GM04504 (cell line): ENCODE measurements at places on chromosomes 1 and 21.

- DNase-seq: no peak
These were observed 3.6 kb downstream of the FAM89A start for GRCh38 chr1:231036416-231036815.

GRCh38 chr1:11752359-11753088 is 9.5 kb upstream of the C1orf167 start:
- no peak for DNase-seq

DNA sequence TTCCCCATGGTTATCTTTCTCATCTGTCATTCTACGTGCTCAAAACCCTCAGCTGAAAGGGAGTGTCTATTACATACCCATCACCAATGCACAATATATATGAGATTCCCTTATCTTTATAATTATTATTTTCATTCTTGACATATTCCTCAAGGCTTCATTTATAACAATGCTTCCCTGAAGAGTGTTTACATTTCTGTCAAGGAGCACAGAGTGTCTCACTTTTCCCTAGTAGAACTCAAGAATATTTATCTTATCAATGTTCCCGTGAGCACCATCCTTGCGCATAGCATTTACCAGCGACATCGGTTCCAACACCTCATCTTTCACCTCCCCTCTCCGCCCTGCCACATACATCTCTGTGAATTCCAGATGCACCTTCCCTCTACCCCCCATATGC is 250.6 kb downstream of the PLA2G4A start:
- no peak for DNase-seq

DNA sequence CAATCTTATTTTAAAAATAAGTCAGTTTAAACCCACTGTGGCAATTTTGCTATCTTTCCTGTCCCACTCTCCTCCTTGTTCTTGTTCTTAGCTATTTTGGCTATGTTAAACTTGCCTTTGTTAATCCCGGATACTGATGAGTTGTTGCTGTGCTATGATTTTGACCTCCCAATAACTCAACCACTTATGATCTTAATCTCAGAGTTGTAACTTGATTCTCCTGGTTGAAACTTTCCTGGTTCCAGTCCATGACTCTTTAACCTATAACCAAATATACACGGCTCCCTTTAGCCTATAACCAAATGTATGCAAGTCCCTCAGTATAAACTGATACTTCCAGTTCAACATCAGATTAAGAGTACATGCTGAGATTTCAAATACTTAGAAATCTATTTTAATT is 15.6 kb upstream of the ACADM start:
- DNase-seq: no peak

- no peak for DNase-seq
These were observed 22.7 kb downstream of the GLMN start for GRCh38 chr1:92276082-92276481.

DNA sequence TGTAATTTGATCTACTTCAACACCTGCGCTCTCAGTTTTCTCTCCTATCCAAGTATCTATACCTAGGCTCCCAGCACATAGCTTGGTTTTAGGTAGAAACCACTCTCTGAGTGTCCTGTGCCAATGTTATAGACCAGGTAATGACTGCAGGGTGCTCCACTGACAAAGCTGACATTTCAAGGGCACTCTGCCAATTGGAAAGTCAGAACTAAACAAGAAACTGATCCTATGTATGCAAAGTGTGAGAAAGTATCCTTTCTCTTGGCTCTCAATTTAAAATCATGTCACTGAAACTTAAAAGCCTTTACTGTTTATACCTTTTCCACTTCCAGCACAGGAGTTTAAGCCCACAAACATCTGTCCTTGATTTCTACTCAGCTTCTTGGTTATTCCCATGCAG is 45.0 kb upstream of the AIM2 start:
- no peak for DNase-seq

DNA sequence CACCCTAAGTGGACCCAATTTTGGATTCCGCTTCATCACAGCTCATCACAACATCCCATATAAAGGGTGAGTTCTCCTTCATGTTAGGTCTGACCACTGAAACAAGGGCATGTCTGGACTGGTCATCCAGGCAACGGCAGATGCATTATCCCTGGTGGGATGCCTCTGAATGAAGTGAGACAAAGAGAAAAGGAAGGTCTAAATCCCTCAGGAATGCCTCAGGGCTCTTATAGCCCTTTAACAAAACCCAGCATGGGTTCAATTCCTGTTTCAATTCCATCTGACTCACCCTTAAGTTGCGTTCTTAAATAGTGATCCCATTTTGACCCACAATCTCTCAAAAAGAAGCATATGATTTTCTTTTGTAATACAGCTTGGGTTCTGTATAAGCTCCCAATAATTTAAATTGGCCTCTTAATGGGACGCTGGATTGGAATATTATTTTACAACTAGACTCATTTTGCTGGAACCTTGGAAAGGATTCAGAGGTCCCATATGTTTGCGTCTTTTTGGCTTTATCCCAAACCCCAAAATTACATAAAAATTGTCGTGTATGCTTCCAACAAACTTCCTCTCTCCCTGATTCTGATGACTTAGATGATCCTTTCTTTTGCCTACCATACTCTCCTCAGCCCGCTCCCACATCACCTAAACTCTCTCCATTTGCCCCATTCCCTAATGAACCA is 287.4 kb upstream of the ZP4 start:
- DNase-seq: no peak

GRCh38 chr1:116152577-116152943 is 41.4 kb downstream of the MAB21L3 start:
- no peak for DNase-seq

GRCh38 chr1:40363721-40364120 is 9.8 kb upstream of the SMAP2 start:
- no peak for DNase-seq

GRCh38 chr1:232393444-232394146 is 236.3 kb downstream of the SIPA1L2 start:
- no peak for DNase-seq

DNA sequence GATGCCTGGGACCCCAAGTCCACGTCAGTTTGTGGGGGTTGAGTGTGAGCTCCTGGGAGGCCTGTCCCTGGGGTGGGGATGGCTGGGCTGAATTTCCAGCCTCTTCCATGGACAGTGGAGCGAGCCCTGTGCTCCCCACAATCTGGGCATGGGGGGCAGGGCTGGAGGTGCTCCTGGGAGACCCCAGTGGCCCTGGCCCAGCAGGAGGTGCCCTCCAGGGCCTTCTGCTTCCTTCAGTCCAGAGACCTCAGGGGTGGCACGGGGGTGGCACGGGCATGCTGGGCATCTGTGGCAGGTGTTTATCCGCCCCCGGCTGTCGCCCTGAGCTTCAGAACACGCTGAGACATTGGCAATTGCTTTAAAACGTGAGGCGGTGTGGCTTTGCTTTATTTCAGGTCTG is 40.9 kb downstream of the MORN1 start:
- DNase-seq: no peak

- DNase-seq: no peak
These were observed 7.8 kb downstream of the NUAK2 start for GRCh38 chr1:205313563-205314308.

GRCh38 chr1:234730770-234731568 is 121.0 kb upstream of the IRF2BP2 start:
- DNase-seq: no peak

DNA sequence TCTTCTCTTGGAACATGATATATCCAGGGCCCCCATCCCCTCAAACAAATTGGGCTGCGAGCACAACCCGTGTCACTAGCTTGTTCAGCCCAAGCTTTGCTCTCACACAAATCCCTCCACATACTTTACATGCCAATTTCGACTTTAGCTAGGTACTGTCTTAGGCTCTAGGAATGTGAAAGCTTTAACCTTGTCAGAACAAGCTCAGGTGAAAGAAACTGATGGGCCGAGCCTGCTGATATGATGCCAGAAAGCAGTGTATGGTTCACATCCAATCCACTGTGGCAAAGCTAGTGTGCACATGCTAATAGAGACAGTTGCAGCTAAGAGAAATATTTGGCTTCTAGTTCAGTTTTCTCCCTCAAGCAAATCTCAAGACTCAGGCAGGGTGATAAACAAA is 79.5 kb downstream of the TNFSF18 start:
- DNase-seq: no peak

DNA sequence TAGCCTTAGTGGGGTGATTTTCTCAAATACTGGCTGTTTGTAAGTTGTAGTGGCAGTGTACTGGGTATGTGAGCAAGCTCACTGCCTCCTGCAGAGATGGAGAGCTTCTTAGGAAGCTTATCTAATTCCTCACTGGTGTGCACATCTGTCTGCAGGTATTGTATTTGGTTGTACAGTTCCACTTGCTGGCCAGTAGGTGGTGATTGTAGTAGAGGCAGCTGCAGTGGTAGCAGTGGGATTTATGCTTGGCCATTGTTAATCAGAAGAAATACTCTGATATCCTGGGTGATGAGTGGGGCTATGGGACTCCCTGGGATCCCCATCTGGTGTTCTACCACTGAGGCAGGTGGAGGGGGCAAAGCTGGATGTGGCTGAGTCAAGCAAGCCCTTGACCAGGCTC is 276.1 kb upstream of the SPAG17 start:
- no peak for DNase-seq
